ENCODE measurements at places on chromosomes 11 and 22.

DNA sequence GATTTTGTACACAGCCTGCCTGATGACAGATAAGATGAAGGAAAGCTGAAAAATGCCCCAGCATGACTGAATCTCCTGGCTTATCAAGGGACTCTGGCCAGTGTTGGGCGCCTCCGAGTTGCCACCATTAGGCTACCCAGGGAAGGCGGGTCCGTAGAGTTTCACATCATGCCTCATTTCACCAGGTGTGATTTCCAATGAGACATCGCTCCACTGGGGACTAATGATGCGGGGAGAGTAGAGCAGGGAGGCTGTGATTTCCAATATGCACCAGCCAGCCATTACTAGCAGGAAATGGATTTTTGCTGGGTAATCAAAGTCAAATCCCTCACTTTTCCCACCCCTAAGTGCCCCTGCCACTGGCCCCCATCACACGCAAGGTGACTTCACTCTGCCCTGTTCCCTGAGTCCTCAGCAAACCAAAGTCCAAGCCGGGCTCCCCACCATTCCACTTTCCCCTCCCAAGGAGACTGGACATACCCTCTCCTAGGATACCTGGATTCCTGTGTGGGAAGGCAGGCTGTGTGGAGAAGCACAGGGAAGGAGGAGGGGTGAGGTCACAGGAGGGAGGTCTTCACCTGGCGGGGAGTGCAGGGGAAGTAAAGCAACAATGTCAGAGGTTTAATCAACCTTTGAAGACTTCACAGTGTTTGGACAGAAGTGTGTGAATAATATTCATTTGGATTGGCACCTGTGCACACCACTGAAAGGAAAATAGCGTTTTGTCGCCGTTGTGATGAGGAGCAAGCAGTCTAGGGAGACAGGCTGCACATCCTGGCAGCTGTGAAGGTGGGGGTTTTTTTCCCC, 613.3 kb upstream of the CADM1 start:
- DNase-seq, result no peak

- DNase-seq, result no peak
Observed at GRCh38 chr11:78223320-78223954, 34.7 kb downstream of the USP35 start.

DNA sequence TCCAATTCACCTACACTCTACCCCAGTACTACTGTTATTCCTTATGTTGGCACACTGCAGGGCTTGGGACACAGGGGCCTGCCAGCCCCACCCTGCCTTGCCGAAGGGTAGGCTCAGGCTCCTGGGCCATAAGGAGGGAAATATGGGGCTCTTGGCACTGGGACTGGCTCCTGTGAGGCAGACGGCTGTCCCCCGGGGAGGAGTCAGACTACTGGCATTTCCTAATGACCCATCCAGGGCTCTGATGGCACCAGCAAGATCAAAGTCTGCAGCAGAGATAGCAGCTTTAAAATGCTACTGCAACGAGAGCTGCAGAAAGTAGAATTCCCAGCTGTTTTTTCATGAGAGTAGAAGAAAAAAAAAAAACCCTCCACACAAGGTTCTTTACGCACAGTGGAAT, 42.2 kb upstream of the CYP2D6 start:
- no peak for DNase-seq

GRCh38 chr11:90558328-90558865, 335.5 kb upstream of the CHORDC1 start:
- DNase-seq, result no peak

DNA sequence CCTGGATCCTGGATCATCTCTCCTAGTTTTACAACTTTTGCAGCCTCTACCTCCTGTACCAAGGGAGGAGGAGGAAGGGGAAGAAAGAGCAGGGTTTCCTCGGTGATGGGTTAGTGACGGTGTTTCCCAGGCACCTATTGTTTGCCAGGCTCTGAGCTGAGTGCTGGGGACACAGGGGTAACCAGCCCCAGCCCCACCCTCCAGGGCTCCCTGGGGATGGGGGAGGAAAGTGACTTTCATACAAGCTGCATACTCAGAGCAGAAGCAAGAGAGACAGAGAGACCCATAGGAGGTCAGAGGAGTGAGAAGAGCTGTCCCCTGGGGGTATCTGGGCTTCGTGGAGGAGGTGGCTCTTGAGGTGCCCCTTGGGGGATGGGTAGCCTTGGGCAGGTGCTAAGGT, 89.4 kb upstream of the THY1 start:
- DNase-seq, result no peak

GRCh38 chr11:118607401-118608359, at the start of gene PHLDB1:
PHLDB1 (plus strand) TSS chr11:118607615; CDS start chr11:118613837, 6,222 bp downstream.
- DNase-seq, result peak; percentile 14

DNA sequence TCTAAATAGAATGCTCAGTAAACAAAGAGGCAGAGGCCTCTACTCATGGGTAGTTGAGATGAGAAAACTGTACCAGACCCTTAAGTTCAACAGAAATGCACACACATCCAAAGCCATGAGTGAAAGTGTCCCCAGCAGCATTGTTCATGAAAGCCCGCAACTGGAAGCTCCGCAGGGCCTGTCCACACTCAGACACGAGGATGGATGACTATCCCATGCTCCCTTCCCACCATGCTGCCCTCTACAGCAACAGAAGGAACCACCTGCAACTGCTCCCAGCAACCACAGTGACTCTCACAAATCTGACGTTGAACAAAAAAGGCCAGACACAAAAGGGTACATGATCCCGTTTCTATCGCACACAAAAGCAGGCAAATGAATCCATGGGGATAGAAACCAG, 76.9 kb upstream of the ANO1 start:
- no peak for DNase-seq

- no peak for DNase-seq
Observed at GRCh38 chr11:60950933-60951605, 907 bp downstream of the SLC15A3 start.

- no peak for DNase-seq
Observed at GRCh38 chr11:3006505-3007260, 14.6 kb upstream of the NAP1L4 start.

- DNase-seq, result no peak
Observed at GRCh38 chr11:76729214-76729613, 53.9 kb upstream of the TSKU start.

GRCh38 chr11:121035780-121036179, 11.9 kb downstream of the TBCEL start:
- no peak for DNase-seq

DNA sequence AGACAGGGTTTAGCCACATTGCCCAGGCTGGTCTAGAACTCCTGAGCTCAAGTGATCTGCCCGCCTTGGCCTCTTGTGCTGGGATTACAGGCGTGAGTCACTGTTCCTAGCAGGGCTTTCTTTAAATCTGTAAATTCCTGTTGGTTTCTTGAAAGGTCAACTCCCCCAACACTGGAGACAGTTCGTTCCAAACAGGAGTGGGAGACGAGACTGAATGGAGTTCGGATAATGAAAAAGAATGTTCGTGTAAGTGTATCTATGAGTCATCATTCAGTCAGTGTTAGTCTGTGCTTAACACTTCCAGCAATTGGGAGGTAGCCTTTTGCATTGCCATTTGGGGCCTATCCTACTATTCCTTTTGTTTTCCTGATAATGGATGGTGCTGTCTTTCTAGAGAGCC, 10.0 kb upstream of the BACE1-AS start:
- no peak for DNase-seq

- DNase-seq, result no peak
Observed at GRCh38 chr11:120208001-120208441, 2.8 kb upstream of the OAF start.

DNA sequence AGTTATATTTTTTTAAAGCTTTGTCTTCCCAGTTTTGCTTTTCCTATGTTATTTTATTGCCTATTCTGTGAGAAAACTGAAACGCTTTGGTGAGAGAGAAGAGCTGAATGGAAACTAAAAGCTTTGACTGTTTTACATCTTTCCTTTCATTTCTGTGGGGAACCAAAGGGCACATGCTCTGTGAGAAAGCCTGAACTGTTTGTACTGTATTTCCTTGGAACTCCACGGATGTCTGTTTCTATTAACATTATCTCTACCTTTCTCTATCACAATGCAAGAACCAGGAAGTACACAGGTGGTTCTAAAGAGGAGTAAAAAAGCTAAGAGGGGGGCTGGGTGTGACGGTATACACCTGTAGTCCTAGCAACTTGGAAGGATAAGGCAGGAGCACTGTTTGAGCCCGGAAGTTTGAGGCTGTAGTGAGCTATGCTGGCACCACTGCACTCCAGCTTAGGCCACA, 43.8 kb downstream of the CELF1 start:
- no peak for DNase-seq

DNA sequence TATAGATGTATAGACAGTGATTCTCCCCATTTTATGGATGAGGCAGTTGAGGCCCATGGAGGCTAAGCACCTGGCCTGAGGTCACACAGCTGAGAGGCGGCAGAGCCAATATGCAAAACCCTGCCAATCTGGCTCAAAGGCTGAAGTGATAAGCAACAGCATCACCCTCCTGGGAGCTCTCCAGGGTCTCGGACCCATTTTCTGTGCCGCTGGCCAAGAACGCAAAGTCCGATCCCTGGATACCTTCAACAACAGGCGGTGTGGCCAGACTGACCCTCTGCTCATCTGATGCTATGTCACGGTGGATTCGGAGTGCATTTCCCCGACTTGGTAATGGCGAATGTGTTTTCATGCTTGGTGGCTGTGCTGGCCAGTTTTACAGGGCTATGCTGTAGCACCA, 595.0 kb downstream of the TBC1D22A start:
- DNase-seq, result no peak

DNA sequence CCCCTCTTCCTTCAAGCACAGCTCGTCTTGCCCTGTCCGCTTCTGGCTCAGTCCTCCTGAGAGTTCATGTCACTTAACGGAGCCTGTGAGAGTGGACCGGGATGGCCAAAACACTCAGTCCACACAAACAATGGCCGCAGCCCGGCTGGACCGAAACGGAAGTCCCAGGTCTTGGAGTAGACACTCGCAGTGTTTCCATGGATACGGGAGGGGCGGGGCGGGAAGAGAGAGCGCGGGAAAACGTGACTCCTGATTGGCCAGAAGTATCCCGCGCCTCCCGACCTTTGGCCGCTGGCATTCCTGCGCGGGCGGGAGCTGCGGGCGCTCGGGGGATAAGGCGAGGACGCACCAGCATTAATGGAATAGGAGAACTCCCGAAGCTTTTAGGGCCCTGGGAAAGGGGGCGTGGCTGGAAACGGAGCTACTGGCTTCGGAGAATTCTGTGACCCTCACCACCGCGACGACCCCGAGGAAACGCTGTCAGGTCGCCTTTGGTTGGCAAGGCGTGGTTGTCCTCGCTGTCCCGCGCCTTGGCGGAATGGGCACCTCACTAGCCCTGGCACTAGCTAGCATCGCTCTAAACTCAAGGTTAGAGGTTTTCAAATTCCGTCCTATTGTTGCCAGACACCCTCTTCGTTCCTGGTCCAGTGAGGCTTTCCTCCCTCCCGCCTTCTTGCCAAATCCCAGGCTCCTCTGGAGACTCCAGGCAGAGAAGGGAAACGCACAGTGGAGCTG, at the start of the genes NLRP14 and ZNF214:
NLRP14 (plus strand) TSS at position 297 of the 735 bp plus-strand sequence. CDS start 18,108 bp downstream, outside the sequence.
ZNF214 (minus strand) TSS at position 164 of the 735 bp plus-strand sequence. CDS start 17,511 bp downstream, outside the sequence.
- DNase-seq, result peak; percentile 93

All from NCI-H1930 (cell line).